Colonic mucosa (tissue), 4 donors: ENCODE measurements at places on chromosomes 3 and 15. TPM values are rescaled to one million over a fixed set of nuclear protein-coding genes. Genes with fewer than 3 reads are reported as not detected.
A peak's percentile ranks its signal among the peaks of the same experiment; 100 is the strongest.

GRCh38 chr15:27323801-27324200 is 352.8 kb downstream of the GABRG3 start:
- DNase-seq = no peak

DNA sequence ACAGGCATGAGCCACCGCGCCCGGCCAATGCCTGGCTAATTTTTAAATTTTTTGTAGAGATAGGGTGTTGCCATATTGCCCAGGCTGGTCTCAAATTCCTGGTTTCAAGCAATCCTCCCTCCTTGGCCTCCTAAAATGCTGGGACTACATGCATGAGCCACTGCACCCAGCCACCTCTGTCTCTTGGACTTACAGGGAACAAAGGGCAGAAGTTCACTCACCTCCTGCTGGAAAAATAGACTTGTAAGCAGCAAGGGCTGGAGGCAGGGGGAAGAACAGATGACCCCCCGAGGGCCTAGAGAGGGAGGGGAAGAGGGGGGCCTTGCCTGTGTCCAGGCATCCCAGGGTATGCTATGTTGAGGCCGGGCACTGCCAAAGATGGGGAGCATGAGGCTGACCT is 22.2 kb downstream of the DUSP7 start:
- DNase-seq = no peak

DNA sequence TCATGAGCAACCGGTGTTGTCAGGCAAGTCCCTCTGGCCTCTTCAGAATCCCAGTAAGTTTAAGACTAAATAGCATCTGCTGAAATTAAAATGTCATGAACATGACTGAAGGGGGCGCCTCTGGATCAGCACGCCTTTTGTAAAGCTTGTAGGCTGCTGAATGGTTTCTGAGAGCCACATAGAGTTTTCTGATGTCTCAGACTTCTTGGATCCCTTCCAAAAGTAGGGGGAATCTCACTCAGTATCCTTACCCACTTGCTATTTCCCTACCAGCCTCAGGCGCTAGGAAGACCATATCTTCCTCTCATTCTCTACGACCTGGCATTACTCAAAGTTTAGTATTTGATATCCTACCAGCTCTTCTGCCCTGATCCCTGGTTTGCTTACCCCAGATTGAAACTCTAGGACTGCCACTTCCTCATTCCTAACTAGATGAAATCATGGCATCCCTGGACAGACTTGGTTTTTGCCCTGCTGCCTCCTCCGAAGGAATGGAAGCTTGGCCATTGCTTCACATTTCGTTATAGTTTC is 62.7 kb upstream of the CD47 start:
- peak; percentile 71 for DNase-seq

DNA sequence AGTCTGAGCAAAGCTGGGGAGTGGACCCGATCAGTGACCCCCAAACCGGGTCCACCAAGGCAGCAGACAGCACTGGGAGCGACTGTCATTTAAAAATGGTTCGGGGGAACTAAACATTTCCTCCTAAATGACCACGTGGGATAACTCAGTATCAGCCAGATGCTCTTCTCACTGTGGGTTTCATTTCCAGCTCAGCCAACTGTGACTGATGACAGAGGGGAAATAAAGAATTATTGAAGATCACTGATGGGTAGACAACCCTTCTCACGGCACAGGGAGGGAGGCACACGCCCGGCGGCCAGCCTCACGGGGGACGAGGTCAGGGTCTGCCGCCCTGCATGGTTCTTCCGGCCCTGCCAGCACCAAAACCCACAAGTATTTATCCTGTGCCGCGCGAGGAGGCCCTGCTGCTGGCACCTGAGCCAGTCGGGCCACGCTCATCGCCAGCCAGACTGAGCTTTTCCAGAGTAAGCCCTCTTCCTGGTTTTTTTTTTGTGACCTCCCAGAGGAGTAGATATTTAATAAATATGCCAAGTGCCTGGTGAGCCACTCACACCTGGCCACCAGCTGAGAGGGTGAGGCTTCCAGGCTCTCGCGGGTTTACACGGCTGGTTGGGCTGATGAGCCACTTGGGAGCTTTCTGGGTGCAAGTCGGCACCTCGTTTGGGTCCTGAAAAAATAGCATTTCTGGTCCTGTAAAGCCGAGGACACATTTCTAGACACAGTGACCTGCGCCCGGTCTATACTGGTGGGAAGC is 6.2 kb downstream of the MELTF start:
- no peak for DNase-seq

DNA sequence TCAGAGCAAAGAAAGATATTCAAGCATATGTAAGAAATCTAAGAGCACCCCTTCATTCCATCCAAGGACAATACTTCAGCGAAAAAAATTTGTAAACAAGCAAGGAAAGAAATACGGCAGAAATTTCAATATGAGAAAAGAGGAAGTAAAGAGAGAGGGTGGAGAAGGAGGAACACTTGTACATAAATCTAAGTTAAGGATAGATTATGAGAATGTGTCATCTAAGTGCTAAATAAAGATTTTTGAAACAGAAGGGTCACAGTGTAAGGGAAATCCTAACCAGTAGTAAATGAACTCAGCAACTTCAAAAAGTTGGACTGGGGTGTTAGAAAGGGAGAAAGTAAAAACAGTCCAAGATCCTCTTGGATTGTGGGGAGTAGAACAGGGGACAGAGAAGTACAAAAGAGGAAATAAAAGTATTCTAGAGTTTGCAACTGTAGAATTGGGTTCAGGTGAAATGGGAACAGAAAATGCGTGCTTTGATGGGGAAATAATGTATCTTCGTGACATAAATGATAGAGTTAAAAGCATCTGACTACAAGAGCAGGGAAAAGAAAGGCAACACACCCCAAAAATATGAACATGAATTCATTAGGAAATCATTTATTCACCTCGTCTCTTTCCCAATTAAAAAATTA is 68.5 kb upstream of the ATP13A5 start:
- no peak for DNase-seq

- DNase-seq = no peak
Measured at GRCh38 chr15:68821190-68821840, 620 bp upstream of the ANP32A start.

DNA sequence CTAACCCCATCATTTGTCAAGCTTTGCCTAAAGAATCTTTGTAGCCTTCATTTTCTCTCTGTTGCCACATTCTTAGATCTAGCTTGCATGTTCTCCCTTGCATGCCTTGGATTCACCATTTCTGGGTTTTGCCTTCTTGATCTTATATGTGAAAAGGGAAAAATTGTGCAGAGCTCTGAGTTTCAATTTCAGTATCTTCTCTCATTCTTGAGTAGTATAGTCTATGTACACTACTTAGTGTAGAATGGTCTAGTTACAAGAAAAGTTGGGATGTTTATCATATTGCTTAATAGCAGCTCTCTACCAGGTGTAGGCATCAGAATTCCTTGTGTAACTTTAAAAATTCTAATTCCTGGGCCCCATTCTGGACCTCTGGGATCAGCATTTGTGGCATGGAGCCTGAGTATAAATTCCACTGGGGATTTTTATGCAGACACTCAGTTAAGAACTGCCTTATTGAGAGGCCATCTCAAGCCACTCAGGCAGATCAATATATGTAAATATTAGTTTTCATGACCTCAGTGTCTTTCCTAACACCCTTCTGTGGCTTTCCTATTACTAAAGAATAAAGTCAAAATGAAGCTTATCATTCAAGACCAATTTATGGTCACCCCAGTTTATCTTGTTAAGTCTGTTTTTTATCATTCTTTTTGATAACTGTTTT is 23.4 kb downstream of the GTF2E1 start:
- DNase-seq = no peak

DNA sequence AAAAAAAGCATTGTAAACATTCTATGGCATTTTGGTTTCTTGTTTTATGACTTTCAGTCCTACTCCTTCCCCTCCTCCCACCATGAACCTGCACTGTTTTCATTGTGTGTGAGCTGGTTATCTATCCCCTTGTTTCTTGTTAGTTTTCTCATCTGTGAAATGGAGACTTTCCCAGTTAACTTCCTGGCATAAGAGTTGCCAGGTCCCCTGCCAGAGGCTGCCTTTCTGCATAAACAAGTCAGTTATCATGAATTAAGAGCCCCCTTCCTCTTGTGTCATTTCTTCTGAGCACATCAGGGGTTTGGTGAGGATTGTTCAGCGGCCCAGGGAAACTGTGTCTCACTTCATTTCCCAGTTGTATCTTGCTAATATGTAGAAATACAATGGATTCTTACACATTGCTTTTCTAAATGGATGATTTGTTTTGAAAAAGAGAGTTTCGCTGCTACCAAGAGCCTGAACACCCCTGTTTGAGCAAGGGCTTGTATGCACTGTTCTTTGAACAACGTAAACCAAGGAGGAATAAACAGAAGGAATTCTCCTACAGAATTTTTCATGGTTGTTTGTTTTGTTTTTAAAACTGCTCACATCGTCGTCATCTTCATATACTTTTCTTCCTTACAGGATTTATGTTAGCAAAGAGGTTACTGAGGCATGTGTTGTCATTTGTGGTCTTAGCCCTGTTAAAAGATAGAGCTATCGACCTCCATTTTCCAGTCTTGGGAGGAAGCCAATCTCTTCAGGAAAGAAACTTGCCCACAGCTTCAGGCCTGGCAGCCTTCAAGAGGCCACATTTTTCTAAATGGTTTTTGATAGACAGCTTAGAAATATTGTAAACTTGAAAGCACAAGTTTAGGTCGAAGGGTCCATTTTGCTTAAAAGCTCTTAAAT is 144.6 kb upstream of the IL12A start:
- DNase-seq = no peak

DNA sequence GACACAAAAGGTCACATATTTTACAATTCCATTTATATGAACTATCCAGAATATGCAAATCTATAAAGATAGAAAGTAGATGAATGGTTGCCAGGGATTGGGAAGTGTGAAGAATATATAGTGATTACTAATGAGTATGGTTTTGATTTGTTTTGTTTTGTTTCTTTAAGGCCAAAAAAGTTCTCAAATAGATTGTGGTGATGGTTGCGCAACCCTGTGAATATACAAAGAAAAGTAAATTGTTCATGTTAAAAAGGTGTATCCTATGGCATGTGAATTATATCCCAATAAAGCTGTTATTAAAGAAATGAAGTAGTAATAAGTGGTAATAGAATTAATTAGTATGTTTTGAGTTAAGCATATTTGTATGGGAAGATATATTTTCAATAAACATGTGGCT is 431.8 kb upstream of the CNTN4 start:
- no peak for DNase-seq

- DNase-seq = no peak
Measured at GRCh38 chr3:77546246-77546645, 506.3 kb downstream of the ROBO2 start.

DNA sequence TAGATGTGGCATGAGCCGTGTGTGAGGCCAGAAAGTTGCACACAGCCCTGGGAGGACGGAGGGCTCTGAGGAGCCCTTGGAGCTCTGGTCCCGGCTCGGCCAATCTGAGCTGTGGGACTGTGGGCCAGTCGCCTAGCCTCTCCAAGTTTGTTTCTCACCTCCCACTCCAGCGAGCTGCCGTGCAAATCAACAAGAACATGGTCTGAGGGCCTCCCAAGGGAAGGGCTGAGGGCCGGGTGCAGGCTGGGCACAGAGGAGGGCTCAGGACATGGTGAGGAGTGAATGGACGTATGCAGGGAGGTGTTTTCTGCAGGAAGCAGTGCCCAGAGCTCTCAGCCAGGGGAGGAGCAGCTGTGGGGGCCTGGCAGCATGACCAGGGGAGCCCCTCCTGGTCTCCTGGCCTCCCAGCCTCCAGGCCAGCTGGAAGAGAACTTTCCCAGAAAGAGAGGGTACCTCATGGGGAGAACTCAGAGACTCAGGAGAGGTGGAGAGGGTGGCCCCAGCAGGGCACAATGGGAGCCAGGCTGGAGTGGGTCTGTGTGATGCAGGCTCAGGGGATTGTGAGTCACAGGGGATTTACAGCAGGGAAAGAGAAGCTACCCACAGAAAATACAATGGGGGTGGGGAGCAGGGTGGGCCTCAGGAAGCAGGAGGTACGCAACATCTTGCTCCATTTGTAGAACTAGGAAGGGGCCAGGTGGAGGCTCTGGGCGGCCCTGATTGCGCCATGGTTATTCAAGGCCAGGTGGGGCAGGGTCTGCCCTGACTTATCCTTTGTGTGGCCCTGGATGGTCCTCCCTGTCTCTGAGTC is 24.8 kb downstream of the PSTPIP1 start:
- DNase-seq = no peak

DNA sequence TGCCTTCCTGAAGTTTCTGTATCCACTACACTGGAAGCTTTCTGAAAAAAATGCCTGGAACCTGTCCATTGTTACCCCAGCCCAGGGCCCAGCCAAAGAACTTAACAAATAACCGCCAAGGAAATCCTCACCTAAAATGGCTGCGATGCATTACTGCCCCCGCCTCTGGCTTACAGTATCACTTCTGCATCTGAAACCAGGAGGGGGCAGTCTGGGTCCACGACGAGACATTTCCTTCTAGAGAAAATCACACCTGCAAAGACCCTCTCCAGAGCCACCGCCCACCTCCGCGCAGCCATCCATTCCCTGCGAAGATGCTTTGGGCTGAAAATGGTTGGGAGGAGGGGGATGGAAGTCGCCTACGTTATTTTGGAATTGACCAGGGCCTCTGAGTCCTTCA is 22.4 kb upstream of the CELF6 start:
- no peak for DNase-seq

IL12A gene
- total RNA-seq = 0.25 TPM

CLDN18 gene
- 0.11 TPM for total RNA-seq
